GM12864 (cell line): ENCODE measurements at places on chromosomes 6 and 20.
A peak's percentile ranks its signal among the peaks of the same experiment; 100 is the strongest.

- no peak for DNase-seq
These were observed 123.0 kb downstream of the JARID2 start for GRCh38 chr6:15368873-15369272.

GRCh38 chr6:144265390-144265789 lies 19.7 kb upstream of the UTRN start:
- DNase-seq, result peak; percentile 38

- no peak for DNase-seq
These were observed 300.8 kb downstream of the PHF3 start for GRCh38 chr6:63936399-63936798.

DNA sequence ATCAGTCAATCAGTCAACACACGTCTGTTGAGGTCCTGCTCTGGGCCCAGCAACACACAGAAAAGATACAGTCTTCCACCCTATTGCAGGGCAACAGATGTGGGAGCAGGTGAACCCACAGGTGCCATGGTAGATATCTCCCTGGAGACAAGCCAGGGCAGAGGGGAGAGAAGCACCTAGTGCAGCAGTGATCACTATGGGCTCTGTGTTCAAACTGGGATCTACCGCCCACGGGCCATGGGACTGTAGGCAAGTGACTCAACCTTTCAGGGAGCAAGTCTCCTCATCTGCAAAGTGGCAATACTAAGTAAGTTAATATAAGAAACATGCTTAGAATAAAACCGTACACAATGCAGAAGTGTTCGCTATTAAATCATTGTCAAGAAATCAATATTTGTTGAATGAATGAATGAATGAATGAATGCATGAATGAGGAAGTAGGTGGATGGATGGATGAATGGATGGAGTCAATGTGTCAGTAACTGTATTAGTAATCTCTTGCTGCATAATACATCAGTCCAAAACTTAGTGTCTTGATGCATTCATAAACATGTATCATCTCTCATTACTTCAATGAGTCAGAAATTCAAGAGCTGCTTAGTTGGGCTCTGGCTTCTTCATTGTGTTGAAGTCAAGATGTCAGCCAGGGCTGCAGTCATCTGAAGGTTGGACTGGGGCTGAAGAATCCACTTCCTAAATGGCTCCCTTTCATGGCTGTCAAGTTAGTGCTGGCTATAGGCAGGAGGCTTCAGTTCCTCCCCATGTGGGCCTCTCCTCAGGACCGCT lies 31.9 kb upstream of the NFATC2 start:
- no peak for DNase-seq

DNA sequence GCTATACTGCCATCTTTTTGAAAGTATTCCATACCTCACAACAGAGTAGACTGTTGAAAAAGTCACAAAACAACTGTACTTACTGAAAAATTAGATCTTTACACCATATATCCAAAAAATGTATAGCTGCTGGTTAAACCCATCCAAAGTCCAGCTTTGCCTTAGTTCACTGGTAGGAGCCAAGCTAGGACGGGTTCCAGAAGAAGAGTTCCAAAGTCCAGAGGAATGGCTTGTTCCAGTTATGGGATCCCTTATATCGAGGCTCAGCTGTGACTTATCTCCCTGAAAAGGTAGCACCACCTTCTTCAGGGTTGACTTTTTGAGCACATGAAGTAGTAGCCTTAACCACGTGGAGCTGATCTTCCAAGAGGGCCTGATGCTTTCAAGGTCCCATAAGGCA lies 236.3 kb upstream of the FLRT3 start:
- DNase-seq, result no peak

- DNase-seq, result no peak
These were observed 75.3 kb downstream of the ELOVL2 start for GRCh38 chr6:10968776-10969175.

GRCh38 chr6:89669002-89669401 lies 30.5 kb upstream of the LYRM2 start:
- DNase-seq, result no peak

GRCh38 chr6:128963561-128963960 lies 80.6 kb downstream of the LAMA2 start:
- DNase-seq, result no peak

- DNase-seq, result no peak
These were observed 232.6 kb upstream of the CDYL start for GRCh38 chr6:4543596-4543995.

- DNase-seq, result no peak
These were observed 48.4 kb downstream of the LRP11 start for GRCh38 chr6:149815788-149816187.

DNA sequence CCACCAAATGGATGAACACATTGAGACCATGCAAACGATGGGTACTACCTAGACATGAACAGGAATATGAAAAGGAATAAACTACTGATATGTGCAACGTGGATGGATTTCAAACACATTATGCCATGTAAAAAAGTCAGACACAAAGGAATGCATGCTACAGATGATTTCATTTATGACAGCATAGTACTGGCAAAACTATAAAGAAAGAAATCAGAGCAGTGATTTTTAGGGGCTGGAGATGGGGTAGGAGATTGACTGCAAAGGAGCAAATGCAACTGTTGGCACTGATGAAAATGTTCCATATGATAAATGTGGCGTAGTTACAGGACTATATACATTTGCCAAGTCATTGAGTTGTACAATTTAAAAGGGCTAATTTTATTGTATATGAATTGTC lies 13.4 kb upstream of the COL12A1 start:
- DNase-seq, result no peak

DNA sequence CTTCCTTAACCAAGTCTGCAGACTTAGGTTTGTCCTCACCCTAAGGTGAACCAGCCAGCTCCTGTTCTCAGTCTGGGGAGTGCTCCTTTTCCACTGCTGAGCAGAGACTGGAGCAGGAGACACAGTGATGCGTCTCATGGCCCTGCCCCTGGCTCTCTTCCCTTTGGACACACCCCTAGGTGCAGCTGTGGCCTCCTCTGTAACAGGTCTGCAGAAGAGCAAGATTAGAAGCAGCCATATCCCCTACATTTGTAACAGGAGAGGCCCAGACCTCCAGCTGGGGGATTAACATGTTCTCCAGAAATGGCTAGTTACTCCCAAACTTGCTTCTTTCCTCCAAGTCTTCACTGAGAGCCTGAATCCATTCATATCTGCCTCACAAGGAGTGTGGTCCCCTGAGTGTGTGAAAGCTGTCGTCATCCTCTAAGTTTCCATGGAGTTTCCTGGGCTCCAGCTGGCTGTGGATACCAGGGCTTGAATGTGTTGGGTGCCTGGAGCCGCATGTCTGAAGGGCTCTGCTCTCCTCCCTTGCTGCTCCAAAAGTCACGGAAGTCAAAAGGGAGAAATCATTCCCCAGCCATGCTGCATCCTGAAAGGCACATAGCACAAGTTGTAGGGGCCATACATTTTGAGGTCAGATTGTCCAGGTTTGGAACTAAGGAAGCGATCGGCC lies 57.7 kb downstream of the PPP1R14C start:
- DNase-seq, result no peak

DNA sequence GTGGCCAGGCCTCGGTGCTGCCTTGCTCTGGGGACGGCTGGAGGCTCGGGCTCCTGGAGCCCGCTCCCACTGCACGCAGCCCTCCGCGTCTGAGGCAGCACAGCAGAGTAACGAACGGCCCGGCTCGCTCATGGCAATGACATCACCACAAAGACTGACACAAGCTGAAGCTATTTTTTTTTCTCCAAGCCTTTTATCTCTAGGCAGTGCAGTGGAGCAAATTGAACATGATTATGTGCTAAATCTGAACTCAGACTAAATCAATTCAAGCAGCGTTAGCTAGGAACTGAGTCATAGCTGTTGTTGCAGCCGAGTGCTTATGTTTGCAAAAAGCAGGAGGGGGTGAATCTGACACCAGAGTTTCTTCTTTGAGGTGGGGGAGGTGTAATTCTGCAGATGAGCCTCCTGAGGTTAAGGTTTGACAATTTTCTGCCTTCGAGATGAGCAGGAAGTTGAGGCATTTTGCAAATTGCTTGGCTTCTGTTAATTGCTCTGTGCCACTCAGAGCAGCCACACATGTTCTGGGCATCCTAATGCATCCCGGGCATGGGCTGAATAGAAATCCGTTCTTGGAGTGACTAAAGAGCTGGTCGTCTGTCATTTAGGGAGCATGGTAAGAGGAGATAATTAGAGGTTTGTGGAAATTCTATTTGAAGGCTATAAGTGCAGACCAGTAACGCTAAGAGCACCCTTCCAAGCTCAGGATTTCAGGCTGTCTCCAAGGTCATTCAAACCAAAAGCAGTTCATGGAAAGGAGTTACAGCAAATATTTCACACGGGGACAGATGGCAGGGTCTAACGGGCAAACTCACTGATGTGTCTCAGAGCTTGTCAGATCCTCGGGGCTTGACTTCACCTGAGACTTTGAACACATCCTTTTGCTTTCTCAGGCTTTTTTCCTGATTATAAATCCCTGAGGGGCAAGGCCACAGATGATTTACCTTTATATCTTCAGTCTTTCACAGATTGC lies 155.1 kb upstream of the ENPP5 start:
- no peak for DNase-seq

DNA sequence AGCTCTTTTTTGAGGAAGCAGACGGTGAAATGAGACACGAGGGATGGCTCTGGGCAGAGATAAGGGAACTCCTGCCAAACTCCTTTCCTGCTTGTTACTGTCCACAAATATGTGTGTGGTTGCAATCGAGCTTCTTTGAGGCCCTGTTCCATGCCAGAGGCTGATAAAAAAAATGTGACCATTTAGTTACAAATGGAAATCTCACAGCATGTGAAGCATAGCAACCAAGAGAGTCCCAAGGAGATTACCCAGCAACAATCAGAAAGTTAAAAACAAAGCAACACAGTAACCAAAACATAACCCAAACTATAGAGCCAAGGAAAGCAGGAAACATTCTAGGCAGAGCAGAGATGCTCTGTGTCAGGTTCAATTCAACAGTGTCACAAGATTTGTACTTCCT lies 35.4 kb upstream of the HMGN3 start:
- no peak for DNase-seq

- no peak for DNase-seq
These were observed 13.9 kb downstream of the SRC start for GRCh38 chr20:37359836-37360235.

- no peak for DNase-seq
These were observed 140.1 kb downstream of the BTBD9 start for GRCh38 chr6:38499529-38500096.

DNA sequence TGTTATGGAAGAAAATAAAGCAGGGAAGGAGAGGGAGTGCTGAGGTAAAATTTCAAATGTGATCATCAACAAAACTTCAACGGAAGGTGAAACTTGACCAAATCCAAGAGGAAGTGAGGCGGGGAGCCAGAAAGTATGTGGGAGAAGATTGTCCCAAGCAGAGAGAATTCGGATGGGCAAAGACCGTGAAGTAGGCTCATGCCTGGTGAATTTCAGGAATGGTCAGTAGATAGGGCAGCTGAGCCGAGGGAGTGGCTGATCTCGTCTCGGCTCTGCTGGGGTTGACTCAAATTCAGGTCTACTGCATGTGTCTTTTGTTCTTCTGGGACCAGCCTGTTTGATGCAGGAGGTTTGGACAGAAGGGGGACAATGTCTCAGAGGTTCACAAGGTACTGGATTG lies 7.0 kb upstream of the CSNK2A1 start:
- DNase-seq, result no peak

DNA sequence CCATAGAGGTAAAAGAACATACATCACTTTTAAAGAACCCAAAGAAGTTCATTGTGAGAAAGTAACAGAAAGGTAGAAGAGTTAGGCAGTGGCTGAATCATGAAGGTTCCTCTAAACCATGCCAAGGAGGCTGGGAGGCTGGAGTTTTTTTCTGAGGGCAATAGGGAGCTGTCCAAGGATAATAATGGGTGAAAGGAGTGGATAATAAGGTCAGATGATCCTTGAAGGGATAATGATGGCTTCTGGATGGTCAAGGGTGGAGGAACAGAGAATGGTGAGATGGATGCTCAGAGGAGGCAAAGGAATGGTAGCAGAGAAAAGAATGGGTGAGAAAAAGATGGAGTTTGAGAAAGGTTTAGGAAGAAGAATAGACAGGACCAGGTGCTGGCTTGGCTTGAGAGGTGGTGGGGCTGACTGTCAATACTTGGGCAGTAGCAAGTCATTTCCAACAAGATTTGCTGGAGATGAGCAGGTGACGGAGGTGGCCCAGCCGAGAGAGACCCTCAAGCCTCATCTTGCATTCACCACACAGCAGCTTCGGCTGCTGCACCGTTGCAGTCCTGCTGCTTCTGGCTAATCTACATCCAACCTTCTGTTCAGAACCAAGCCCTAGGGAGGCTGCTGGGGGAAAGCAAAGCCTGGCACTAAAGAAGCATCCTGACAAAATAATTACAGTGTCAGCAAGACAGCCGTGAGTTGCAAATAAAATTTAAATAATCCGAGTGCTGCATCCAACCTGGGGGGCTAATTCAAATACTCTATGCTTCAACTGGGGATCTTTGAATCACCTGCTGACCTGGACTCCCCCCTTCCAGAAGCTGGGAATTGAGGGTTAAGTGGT lies 131.2 kb upstream of the KCNG1 start:
- no peak for DNase-seq

- no peak for DNase-seq
These were observed 99.9 kb downstream of the NRN1 start for GRCh38 chr6:5906842-5907241.

- DNase-seq, result peak; percentile 70
These were observed 144.7 kb upstream of the ZNF217 start for GRCh38 chr20:53738039-53738944.

DNA sequence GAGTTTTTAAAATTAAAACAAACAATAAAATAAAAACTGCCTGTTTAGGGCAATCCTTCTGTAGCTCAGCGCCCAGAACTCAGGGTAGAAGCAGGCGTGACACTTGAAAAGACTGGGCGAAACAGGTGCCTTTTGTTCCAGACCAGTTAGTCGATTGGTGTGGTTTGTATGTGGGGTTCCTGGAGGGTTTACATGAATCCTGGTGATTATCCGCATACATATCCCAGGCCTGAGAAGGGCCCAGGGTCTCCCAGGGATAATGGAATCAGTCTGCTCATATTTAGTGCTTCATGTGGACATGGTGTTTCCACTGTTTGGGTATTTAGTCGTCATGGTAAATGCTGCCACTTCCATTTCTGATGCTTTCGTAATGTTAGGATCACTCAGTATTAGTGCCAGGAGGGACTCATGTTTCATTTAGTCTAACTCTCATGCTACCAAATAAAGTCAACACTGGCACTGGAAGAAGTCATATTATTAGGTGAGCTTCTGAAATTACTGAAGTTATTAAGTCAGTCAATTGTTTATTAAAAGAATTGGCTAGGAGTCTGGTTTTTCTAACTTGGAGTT lies 116.5 kb downstream of the SAMD5 start:
- DNase-seq, result no peak

- no peak for DNase-seq
These were observed 231.2 kb upstream of the PMEPA1 start for GRCh38 chr20:57940868-57941522.

DNA sequence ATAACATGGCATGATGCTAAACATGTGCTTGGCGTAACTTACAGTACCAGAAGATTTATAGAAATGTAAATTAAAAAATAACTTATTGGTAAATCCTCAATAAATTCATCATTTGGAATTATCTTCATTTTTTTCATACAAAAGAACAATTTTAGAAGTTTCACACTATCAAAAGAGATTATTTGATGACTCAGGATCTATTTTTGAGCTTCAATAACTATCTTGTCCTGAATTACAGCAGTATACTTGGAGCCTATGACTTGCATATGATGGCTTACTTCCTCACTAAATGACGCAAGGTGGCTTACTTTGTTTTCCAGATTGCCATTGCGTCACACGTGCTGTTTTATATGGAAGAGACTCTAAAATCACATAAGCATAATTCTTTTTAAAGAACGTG lies 49.2 kb downstream of the KHDRBS2 start:
- DNase-seq, result no peak
